ENCODE measurements at places on chromosomes 7 and 10.

- H3K27ac ChIP-seq = no peak overlapping the region
- H3K27me3 ChIP-seq = no peaks in the 10 kb centered on the region
- DNase-seq = no peak
- H3K4me3 ChIP-seq = no peak overlapping the region
- peaks cover 37% of the 10 kb centered on the region for H3K4me1 ChIP-seq
These were observed 9.3 kb downstream of the UNC5B start for GRCh38 chr10:71221586-71222202.

DNA sequence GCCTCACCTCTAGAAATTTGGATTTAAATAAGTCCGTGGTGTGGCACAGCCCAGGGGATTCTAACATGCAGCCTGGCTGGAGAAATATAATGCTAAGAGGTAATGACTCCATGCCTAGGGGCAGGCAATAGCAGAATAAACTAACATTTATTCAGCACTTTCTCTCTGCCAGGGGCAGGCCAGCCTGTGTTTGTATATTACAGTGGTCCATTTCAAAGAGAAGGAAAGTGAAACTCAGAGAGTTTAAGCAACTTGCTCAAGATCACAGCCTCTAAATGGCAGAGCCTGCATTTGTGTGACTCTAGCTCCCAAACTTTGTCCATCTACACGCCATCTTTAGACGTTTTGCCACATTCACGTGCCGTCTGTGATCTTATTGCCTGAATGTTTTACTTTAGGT, 6.7 kb upstream of the LRRC18 start:
- no peaks in the 10 kb centered on the region for H3K36me3 ChIP-seq
- no peak overlapping the region for H3K4me3 ChIP-seq

- DNase-seq = peak; percentile 18
- no peak overlapping the region for H3K27ac ChIP-seq
- no peaks in the 10 kb centered on the region for H3K27me3 ChIP-seq
These were observed 13.6 kb downstream of the VPS50 start for GRCh38 chr7:93245525-93246432.

GRCh38 chr7:142177869-142178268, 66.4 kb downstream of the MGAM2 start:
- no peaks in the 10 kb centered on the region for H3K36me3 ChIP-seq
- H3K4me1 ChIP-seq = no peaks in the 10 kb centered on the region
- DNase-seq = no peak
- H3K27me3 ChIP-seq = no peaks in the 10 kb centered on the region

DNA sequence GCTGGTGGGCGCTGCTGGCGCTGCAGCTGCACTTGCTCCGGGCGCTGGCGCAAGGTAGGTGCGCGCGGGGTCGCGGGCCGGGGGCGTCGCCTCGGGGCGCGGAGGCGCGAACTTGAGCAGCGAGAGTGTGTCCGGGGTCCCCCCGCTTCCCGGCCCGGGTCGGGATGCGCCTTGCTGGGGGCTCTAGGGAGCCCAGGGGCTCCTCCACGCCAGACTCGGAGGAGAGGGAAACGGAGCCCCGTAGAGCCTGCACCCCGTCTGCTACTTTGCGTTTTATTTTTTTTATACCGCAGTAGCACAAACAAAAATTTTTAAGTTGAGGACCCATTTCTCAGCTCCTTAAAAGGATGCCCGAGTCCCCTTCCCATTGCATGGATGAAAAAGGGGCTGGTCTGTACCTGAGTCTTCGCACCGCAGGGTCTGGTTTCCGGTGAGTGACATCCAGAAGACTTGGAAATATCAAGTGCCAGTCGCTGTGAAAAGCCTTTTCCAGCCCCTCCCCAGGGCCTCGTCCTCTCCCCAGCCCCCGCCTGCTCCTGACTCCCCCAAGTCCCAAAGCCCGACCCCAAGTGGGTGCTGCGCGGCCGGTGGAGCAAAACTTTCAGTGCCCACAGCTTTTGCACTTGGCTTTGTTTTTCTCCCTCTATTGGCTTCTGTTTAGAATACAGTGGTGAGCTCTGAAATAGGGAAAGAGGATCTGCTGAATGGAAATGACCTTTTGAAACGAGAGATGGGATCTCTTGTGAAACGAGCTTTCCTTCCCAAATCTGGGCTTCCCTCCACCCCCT, 973 bp downstream of the SDK1 start:
- peak overlapping the region; percentile 95 for H3K4me3 ChIP-seq
- no peaks in the 10 kb centered on the region for H3K36me3 ChIP-seq
- peak overlapping the region; percentile 17 for H3K27ac ChIP-seq
- H3K27me3 ChIP-seq = no peaks in the 10 kb centered on the region
- H3K4me1 ChIP-seq = peaks cover 9% of the 10 kb centered on the region
- peak; percentile 65 for DNase-seq

- H3K4me1 ChIP-seq = peaks cover 5% of the 10 kb centered on the region
- H3K36me3 ChIP-seq = no peaks in the 10 kb centered on the region
- no peaks in the 10 kb centered on the region for H3K27me3 ChIP-seq
- H3K27ac ChIP-seq = no peak overlapping the region
- H3K4me3 ChIP-seq = no peak overlapping the region
These were observed 5.5 kb downstream of the MRPS17 start for GRCh38 chr7:55957190-55957589.

- H3K4me3 ChIP-seq = no peak overlapping the region
- DNase-seq = no peak
- no peaks in the 10 kb centered on the region for H3K4me1 ChIP-seq
These were observed 48.6 kb downstream of the C10orf90 start for GRCh38 chr10:126621846-126622245.

DNA sequence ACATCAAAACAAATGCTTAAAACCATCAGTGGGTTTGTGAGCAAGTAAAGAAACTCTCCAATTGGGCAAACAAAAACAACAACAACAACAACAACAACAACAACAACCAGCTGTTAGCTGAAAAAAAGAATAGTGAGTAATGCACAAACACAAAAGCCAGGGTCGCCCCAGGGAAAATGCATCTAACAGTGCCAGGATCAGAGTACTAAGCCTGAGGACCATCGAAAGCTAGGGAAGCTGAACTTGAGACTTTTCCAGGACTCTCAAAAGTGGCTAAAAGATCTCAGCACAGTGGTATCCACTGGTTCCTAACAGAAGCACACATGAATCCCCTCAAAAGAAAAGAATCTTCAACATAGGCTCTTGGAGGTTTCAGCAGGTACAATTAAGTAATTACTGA, 83.3 kb downstream of the CPXM2 start:
- no peak for DNase-seq
- no peaks in the 10 kb centered on the region for H3K4me1 ChIP-seq
- H3K27ac ChIP-seq = no peak overlapping the region
- H3K36me3 ChIP-seq = no peaks in the 10 kb centered on the region
- H3K27me3 ChIP-seq = peaks cover 5% of the 10 kb centered on the region

GRCh38 chr7:108059526-108059925, 56.6 kb upstream of the LAMB1 start:
- DNase-seq = no peak
- no peak overlapping the region for H3K4me3 ChIP-seq
- H3K36me3 ChIP-seq = no peaks in the 10 kb centered on the region
- no peak overlapping the region for H3K27ac ChIP-seq

GRCh38 chr7:47873762-47874161, 74.5 kb downstream of the PKD1L1 start:
- H3K4me1 ChIP-seq = no peaks in the 10 kb centered on the region
- no peak overlapping the region for H3K27ac ChIP-seq
- no peaks in the 10 kb centered on the region for H3K27me3 ChIP-seq
- DNase-seq = no peak
- no peaks in the 10 kb centered on the region for H3K36me3 ChIP-seq
- H3K4me3 ChIP-seq = no peak overlapping the region

DNA sequence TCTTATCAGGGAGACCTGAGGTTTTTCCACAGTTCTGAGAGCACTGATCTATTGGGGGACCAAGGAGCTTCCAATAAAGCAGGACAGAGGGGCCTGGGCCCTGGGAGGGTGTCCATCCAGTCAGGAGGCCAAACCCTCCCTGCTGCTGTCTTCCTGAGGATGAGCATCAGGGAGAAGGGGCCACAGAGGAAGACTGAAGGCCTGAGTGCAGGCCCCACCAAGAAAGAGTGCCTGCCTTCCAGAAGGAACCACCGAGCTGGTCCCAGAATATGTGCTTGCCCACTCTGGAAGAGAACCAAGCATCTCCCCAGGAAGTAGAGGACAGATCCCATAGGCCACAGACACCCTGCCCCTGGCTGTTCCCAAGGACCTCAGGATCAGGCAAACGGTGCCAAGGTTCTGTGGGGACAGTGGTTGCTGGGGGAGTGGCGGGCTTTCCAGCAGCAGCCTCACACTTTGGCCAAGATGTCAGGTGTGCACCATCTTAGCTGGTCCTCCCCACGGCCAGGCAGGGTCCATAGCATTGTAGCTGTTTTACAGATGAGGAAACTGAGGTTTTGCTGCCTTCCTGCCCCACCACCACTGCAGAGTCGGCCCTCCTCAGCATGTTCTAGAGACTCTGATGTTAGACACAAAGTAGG, 199.4 kb downstream of the GRID1 start:
- H3K4me1 ChIP-seq = peaks cover 29% of the 10 kb centered on the region
- no peak overlapping the region for H3K4me3 ChIP-seq
- H3K27me3 ChIP-seq = no peaks in the 10 kb centered on the region
- no peaks in the 10 kb centered on the region for H3K36me3 ChIP-seq
- DNase-seq = no peak
- no peak overlapping the region for H3K27ac ChIP-seq

- H3K4me3 ChIP-seq = no peak overlapping the region
- no peaks in the 10 kb centered on the region for H3K36me3 ChIP-seq
- no peaks in the 10 kb centered on the region for H3K27me3 ChIP-seq
- H3K27ac ChIP-seq = no peak overlapping the region
- H3K4me1 ChIP-seq = no peaks in the 10 kb centered on the region
These were observed 47.5 kb upstream of the DGKB start for GRCh38 chr7:14950013-14950412.

DNA sequence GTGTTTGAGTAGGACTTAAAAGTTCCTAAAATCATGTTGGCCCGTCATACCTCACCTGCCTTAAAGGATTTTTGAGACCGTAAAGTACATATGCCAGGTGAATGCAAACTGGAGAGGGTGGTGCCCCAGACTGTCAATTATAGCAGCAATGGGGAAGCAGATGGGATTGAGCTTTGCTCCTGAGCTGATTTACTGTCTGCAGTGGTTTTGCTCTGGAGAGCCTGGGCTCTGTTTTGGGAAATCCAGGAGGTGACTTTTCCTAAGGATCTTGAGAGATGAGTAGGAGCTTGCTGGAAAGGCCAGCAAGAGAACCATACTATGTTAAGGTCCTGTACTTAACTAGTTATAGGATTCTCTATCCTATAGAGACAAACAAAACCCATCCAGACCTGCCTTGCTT, 43.0 kb downstream of the COL13A1 start:
- no peaks in the 10 kb centered on the region for H3K36me3 ChIP-seq
- peaks cover 36% of the 10 kb centered on the region for H3K4me1 ChIP-seq
- H3K4me3 ChIP-seq = no peak overlapping the region
- H3K27ac ChIP-seq = no peak overlapping the region

- no peak for DNase-seq
- no peaks in the 10 kb centered on the region for H3K36me3 ChIP-seq
- H3K27ac ChIP-seq = no peak overlapping the region
These were observed 904.3 kb downstream of the XPNPEP1 start for GRCh38 chr10:109019001-109019424.

DNA sequence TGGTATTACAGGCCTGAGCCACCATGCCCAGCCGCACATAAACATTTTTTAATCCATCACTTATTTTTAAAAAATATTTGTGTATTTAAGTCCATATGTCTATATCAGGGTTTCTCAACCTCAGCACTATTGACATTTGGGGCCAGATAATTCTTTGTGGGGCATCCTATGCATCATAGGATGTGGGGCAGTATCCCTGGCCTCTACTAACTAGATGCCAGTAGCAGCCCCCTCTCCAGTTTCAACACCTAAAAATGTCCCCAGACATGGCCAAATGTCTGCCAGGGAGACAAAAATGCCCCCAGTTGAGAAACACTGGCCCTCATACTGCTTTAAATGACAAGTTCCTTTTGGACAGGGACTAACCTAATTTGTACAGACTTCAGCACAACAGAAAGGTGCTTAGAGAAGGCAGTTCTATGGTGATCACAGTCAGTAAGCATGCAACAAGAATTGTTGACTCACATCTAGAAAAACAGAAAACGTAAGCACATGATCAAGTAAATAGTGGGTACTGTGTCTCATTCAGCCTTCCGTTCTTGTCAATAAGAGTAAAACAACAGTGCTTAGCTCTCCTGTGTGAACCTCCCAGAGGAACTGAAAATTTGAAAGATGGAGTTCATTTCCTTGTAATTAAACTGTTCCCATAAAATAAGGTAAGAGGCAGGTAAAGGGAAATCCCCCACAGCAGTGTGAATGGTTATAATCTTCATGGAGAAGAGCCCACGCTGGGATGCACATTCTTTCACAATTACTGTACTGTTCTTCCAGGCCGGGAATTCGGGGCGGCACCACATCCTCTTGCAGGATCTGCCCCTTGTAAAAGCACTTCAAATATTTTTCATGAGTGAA, 17.3 kb upstream of the ADRB1 start:
- no peak overlapping the region for H3K4me3 ChIP-seq
- H3K4me1 ChIP-seq = no peaks in the 10 kb centered on the region
- no peaks in the 10 kb centered on the region for H3K36me3 ChIP-seq
- peak overlapping the region; percentile 50 for H3K27ac ChIP-seq
- no peaks in the 10 kb centered on the region for H3K27me3 ChIP-seq

GRCh38 chr10:120483006-120483405, 26.0 kb downstream of the PLPP4 start:
- DNase-seq = no peak
- H3K27ac ChIP-seq = no peak overlapping the region
- H3K27me3 ChIP-seq = no peaks in the 10 kb centered on the region
- no peaks in the 10 kb centered on the region for H3K4me1 ChIP-seq
- no peaks in the 10 kb centered on the region for H3K36me3 ChIP-seq

- DNase-seq = peak; percentile 40
- H3K27ac ChIP-seq = peak overlapping the region; percentile 36
- H3K4me1 ChIP-seq = no peaks in the 10 kb centered on the region
- H3K27me3 ChIP-seq = no peaks in the 10 kb centered on the region
- H3K36me3 ChIP-seq = no peaks in the 10 kb centered on the region
- no peak overlapping the region for H3K4me3 ChIP-seq
These were observed 24.0 kb downstream of the COL26A1 start for GRCh38 chr7:101386558-101387231.

DNA sequence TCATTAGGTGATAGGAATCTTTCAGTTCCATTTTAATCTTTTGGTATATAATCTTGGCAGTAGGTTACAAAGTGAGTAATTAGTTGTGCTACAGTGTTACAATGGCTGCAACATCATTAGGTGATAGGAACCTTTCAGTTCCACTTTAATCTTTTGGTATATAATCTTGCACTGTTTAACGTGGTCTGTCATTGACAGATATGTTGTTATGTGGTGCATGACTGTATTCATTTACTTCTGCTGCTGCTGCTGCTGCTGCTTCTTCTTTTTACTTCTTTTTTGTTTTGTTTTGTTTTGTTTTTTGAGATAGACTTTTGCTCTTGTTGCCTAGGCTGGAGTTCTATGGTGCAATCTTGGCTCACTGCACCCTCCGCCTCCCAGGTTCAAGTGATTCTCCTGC, 28.6 kb downstream of the ST7 start:
- H3K4me1 ChIP-seq = no peaks in the 10 kb centered on the region
- no peaks in the 10 kb centered on the region for H3K36me3 ChIP-seq
- no peak overlapping the region for H3K4me3 ChIP-seq
- no peak overlapping the region for H3K27ac ChIP-seq

Measured in hepatocyte (in vitro differentiated cells).